AG04450 (cell line): ENCODE measurements at places on chromosomes 11 and 22. TPM values are rescaled to one million over a fixed set of nuclear protein-coding genes. Genes with fewer than 3 reads are reported as not detected.

Gene CARNS1
- 0.07 and 0.09 TPM in 2 replicates for polyA plus RNA-seq

Gene WNT7B
- 0.56 and 0.71 TPM in 2 replicates for polyA plus RNA-seq

Gene LRRC10B
- polyA plus RNA-seq, result not detected in 2 replicates

Gene NAALADL1
- polyA plus RNA-seq, result 9.4 and 12.0 TPM in 2 replicates

Gene MIAT
- polyA plus RNA-seq, result 7.8 and 9.4 TPM in 2 replicates

Gene SMTNL1
- polyA plus RNA-seq, result not detected in 2 replicates

Gene CBLIF
- polyA plus RNA-seq, result not detected in 2 replicates

Gene CASP5
- polyA plus RNA-seq, result 0.07 and 0.15 TPM in 2 replicates

Gene GAL
- 1.8 and 1.9 TPM in 2 replicates for polyA plus RNA-seq

Gene TRIM34
- polyA plus RNA-seq, result 12.8 and 18.3 TPM in 2 replicates

Gene CYP2D6
- polyA plus RNA-seq, result 0.15 and 0.37 TPM in 2 replicates

Gene PLCB3
- 11.7 and 13.0 TPM in 2 replicates for polyA plus RNA-seq

Gene TMEM191C
- 0.58 and 0.82 TPM in 2 replicates for polyA plus RNA-seq

Gene CRYBA4
- not detected in 2 replicates for polyA plus RNA-seq

Gene BAIAP2L2
- 0.04 and 0.09 TPM in 2 replicates for polyA plus RNA-seq

Gene SLN
- polyA plus RNA-seq, result not detected in 2 replicates

Gene OTOG
- not detected in 2 replicates for polyA plus RNA-seq

Gene MMP11
- 5.7 and 9.0 TPM in 2 replicates for polyA plus RNA-seq

Gene TMA7B
- polyA plus RNA-seq, result not detected in 2 replicates

Gene ELF5
- not detected in 2 replicates for polyA plus RNA-seq

Gene UPK3A
- polyA plus RNA-seq, result not detected in 2 replicates

Gene FAM111B
- 1.6 and 2.7 TPM in 2 replicates for polyA plus RNA-seq

Gene LMO1
- polyA plus RNA-seq, result not detected in 2 replicates

Gene XKR3
- polyA plus RNA-seq, result not detected in 2 replicates

Gene PGM2L1
- 1.7 and 2.6 TPM in 2 replicates for polyA plus RNA-seq

Gene OR51A4
- polyA plus RNA-seq, result not detected in 2 replicates
